ENCODE measurements at places on chromosomes 1 and 21.
A peak's percentile ranks its signal among the peaks of the same experiment; 100 is the strongest.

- no peak for DNase-seq
Measured at GRCh38 chr1:7410156-7410555, 360.9 kb upstream of the VAMP3 start.

- DNase-seq, result peak; percentile 46
Measured at GRCh38 chr1:150613061-150613920, 16.1 kb downstream of the ENSA start.

DNA sequence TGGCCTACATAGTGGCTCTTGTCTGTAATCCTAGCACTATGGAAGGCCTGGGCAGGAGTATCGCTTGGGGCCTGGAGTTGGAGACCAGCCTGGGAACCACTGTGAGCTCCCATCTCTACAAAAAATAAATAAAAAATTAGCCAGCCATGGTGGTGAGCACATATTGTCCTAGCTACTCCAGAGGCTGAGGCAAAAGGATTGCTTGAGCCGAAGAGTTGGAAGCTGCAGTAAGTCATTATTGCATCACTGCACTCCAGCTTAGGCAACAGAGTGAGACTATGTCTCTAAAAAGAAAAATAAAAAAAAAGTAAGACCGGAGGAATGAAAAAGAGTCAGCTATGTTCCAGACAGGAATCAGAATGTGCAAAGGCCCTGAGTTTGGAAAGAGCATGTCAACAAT is 115.3 kb downstream of the CYYR1 start:
- no peak for DNase-seq

- no peak for DNase-seq
Measured at GRCh38 chr1:15714406-15715136, 21.5 kb upstream of the SLC25A34 start.

DNA sequence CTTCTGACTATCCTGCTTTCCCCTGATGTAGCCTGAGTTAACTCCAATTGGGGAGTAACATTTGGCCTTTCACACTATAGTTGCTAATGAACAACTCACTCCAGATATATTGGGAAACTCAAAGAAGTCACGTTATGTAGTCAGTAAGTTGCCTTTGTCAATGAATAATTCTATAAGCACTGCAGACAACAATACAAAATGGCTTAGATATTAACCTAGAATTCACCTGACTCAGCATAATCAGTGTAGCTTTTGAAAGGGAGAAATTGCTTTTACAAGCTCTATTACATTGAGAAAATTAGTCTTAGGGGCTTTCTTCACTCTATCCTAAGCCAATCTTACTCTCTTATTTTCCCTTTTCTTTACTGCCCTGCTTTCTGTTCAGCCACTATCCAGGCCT is 303.5 kb upstream of the NR5A2 start:
- DNase-seq, result no peak

GRCh38 chr1:112540226-112540794 is 31.5 kb downstream of the WNT2B start:
- no peak for DNase-seq

DNA sequence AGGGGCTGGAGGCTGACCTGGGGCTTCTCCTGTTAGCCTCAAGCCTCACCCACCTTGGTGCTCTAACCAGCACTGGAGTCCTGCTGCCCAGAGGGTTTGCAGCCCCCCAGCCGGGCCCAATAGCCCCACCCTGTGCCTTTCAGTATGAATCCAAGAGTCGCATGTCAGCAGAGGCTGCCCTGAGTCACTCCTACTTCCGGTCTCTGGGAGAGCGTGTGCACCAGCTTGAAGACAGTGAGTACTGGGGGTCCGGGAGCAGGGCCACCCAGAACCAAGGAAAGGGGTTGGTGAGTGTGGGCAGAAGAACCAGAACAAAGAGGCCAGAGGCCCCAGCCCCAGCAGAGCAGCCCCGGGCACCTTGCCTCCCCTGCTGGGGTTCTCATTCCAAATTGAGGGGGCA is 25.6 kb downstream of the CDK18 start:
- DNase-seq, result no peak

- peak; percentile 34 for DNase-seq
Measured at GRCh38 chr1:78145105-78145580, 99.4 kb downstream of the GIPC2 start.

Data from GM19239 (cell line).